ENCODE measurements at places on chromosomes 13 and 19.

DNA sequence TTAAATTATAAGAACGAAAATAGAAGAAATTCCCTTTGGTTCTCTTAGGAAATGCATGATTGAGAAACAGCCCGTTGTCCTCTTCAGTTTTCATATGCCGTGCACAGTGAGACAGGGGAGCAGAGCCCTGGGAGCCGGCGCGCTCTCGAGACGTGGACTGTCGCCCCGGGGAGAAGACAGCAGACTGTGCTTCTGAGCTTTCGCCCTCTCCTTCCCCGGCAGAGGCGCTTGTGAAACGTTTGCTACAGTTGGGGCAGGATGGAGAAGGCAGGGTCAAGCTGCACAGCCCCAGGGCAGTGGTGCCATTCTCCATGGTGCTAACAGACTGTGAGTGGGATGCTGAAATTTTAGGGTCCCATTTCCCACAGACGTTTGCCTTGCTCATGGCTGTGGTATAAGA lies 192.2 kb upstream of the KL start:
- DNase-seq: no peak

GRCh38 chr13:94435604-94436226 lies 43.8 kb downstream of the DCT start:
- DNase-seq: peak; percentile 70

DNA sequence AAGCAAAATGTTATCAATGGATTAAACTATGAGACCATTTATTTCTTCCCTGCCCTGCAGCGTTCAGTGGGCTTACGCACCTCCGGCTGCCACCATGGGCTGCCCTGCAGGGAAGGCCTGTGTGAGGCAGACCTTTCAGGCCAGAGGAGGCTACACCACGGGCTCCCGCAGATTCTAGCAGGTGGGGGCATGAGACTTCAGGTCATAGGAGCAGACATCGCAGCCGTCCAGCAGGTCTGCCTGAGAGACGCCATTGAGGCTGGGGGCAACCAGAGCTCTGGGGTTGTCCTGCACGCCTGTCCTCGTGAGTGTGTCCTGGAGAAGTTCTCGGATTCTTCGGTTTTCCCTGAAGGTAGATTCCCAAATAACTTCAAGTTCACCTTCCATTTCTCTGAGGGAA lies 9.4 kb upstream of the SLC7A9 start:
- no peak for DNase-seq

DNA sequence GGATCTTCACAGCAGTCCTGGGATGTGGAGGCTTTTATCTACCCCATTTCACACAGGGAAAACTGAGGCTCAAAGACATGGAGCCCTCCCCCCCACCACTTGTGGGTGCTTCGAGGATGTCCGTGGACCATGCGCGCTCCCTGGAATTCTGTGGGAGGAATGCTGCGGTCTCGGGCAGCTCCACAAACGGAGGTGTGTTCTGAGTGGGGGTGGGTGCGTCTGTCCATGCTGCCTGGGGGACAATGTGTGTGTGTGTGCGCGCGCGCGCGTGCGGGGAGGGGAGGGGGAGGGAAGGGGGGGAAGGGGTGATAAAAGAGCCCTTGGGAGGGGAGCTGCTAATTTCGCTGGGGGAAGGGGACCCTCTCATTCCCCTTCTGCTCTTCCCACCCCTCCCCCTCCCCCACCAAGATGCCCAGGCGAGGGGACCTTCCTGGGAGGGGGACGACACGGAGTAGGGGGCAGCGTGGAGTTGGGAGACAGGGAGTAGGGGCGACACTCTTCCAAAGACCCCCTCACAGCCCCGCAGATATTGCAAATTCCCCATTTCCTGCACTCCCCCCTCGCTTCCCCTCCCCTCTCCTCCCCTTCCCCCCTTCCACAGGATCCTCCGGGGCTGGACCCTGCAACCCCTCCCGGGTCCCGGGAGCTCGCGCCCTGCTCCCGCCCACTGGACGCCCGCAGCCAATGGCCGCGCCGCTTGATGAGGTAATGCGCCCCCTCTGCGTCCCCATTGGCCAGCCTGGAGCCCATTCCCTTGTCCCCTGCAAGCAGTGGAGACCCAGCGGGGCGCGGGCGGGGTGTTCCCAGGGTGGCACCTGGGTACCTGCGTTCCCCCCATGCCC lies 18.9 kb upstream of the ZNRF4 start:
- peak; percentile 45 for DNase-seq

- DNase-seq: peak; percentile 18
These were observed 50.4 kb downstream of the TEX29 start for GRCh38 chr13:111370570-111371535.

DNA sequence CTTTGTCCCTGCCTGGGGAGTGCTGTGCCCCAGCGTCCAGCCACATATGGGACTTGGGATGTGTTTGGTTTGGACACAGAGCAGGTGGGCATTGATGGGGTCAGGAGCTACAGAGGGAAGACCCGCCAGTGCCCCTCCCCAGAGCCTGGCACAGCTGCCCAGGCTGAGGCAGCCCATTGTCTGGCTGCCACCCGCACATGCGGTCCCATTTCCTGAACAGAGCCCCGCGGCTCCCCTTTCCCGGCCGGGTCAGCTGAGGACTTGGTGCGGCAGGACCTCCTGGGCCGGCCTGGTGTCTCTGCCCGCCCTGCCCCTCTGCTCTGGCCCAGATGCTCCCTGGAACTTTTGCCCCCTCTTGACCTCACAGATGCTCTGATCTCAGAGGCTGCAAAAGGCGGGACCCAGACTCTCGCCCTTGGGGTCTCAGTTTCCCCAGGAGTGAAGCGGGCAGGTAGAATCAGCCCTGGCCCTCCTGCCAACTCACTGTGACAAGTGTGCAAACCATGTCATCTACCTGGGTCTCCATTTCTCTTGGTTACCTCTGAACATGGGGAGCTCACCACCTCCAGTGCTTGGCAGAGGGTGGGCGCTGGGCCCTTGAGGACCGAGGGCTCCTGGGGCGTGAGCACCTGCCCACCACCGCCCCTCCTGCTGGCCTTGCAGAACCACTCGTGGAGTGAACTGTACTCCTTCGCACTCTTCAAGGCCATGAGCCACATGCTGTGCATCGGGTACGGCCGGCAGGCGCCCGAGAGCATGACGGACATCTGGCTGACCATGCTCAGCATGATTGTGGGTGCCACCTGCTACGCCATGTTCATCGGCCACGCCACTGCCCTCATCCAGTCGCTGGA lies 17.8 kb downstream of the HCN2 start:
- DNase-seq: no peak

DNA sequence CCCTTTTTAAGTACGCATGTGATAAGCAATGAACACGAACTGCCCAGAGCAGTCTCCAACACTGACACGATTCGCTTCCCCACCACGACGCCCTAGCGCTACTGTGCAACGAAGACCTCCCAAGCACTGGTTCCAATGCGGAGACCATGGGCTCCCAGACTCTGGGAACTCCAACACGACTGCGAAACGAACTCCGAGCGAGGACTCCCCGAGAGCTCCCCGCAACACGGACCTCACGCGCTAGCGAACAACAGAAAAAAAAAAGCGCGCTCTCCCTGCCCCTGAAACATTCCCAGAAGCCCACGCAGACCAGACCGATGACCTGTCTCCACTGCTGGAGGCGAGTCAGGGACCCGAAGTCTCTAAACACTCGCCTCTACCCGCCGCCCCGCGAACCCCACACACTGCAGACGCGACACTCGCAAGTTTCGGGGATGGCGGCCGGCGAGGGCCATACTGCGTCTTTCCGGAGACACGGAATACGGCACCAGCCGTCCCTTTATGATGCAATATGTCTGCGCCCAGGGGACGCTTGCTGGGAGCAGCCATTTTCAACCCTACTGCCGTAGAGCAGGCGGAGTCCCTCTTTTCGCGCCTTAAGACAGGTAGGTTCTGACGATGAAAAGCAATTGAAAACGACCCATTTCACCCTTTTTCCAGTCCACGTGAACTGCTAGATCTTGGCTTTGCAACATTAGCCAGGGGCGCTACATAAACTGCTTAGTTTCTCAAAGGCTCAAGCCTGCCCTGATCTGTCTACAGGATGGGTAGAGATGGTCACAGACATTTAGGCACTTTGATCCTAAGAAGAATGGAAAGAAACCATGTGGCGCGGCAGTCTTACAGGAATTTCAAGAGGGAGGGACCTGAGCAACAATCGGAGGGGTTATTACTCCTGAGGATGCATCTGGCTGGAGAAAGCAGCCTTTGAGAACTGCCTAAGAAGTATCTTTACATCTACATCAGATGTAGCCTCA lies at the start of gene ZNF577:
Gene ZNF577 (minus strand): TSS at position 430 of the 977 bp plus-strand sequence. CDS start 7,569 bp downstream, outside the sequence.
- DNase-seq: peak; percentile 95

- DNase-seq: no peak
These were observed 76.5 kb upstream of the FRY start for GRCh38 chr13:31955101-31955500.

DNA sequence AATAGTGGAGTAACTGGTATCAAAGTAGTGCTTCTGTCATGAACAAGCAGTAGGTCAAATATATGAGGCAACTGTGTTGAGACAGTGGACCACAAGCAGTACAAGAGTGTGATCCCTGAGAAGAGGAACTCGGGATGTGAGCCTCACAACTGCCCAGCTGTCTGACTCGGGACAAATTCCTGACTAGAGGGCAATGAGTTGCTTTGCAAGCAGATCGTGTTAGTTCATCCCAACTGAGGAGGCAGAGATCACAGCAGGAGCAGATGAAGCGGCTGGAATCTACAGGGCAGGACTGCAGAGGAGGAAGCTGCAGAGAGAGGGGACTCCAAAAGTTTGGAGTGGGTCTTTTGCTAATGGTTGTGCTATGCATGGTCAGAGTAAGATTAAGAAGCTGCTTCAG lies 741.1 kb downstream of the DIAPH3 start:
- DNase-seq: no peak

DNA sequence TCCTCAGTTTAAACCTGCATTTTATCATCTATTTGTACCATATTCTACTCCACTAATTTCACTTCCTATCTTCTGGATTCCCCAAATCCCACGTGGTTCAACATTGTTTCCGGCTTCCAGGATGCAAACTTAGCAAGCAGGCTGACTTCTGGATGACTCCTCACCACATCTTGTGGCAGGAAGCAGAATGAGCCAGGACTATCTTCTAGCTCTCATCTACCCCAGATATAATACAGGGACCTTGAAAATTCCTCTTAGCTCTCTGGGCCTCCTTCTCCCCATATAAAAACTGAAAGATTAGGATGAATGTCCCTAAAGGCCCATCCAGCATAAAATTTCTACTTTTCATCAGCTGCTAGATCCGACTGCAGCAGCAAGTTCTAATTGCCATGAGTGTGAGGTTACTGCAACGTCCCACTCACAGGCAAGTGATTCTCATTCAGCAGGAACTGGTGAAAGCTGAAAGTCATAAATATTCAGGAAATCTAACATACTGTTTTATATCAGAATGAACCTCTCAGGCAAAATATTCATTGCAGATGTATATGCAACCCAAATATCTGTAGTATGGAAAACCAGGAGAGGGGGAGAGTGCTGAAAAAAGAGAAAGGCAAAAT lies 93.4 kb downstream of the KCTD12 start:
- peak; percentile 80 for DNase-seq

DNA sequence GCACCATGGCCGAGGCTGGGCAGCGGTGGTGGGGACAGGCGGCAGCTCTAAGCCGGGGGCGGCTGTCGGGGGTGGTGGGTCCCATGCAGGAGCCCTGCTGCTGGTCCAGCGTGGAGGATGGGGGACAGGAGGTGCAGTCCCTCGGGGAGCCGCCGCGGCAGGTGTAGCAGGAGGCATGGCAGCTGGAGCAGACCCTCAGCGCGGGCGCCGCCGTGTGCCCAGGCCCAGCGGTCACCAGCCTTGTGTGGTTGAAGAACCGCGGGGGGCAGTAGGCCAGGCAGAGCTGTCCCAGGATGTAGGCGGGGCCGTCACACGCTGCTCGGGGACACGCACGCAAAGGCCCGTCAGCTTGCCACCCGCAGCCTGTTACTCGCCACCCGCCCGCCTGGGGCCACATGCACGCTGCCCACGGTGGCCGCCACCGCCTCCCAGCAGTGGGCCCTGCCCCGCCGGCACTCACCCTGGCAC lies 2.9 kb upstream of the C19orf25 start:
- no peak for DNase-seq

GRCh38 chr13:110907951-110908898 lies 6.6 kb downstream of the ANKRD10 start:
- peak; percentile 58 for DNase-seq

GRCh38 chr13:71603255-71603654 lies 263.7 kb downstream of the DACH1 start:
- DNase-seq: no peak

GRCh38 chr19:16027528-16027927 lies 48.8 kb upstream of the TPM4 start:
- no peak for DNase-seq

DNA sequence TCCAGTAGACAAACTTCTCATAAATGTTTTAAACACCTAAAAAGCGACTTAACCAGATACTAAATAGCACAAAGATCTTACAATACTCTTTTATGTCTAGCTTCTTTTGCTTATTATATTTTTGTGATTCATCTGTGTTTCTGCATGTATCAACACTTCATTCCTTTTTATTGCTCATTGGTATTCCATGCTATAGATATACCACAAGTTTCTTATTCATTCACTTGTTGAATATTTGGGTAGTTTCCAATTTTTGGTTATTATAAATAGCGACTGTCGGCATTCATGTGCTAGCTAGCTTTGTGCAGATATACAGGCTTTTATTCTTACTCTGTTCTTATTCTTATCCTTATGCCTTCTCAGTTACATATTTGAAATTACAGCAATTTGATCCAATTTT lies 50.0 kb upstream of the RGCC start:
- DNase-seq: no peak

- DNase-seq: no peak
These were observed 24.5 kb downstream of the RDH8 start for GRCh38 chr19:10037809-10038208.

DNA sequence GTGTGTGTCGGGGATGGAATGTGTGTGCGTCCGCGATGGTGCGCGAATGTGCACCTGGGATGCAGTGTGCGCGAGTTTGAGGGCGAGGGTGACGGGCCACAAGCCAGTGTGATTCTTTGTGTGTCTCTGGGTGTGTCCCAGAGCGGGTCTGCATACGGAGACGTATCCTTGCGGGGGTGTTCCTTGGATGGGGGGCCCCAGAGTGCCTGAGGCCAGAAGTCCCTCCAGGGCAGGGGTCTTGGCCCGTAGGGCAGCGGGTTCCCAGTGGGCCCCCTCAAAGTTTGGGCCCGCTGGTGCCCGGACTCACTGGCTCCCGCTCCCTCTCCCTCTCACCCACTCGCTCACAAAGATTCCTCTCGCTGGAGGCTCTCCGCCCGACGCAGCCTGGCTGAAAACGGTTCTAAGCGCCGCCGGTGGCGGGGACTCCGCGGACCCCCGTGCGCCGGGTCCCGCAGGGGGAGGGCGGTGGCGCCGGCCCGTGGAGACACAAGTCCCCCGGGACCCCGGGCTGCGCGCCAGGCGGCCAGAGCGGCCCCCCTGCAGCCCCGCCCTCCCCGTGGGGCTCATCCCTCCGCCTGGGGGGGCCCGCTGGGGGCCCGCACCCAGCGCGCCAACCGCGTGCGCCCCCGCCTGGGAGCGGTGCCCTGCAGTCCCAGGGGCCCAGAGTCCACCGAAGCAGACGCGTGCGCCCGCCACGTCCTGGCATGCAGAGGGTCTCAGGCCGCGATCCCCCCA lies 886 bp downstream of the CRLF1 start:
- no peak for DNase-seq

- DNase-seq: no peak
These were observed 43.2 kb downstream of the RGCC start for GRCh38 chr13:41500511-41500910.

All from fibroblast of pulmonary artery (primary cell).